Occipital lobe (tissue), 3 donors: ENCODE measurements at places on chromosomes 6 and 20. TPM values are rescaled to one million over a fixed set of nuclear protein-coding genes. Genes with fewer than 3 reads are reported as not detected.

The IL17A gene
- not detected for total RNA-seq

The EYA2 gene
- total RNA-seq = 0.94 TPM

The BMP6 gene
- 6.9 TPM for total RNA-seq

The RAB32 gene
- total RNA-seq = 10.0 TPM

GRCh38 chr6:137982418-137983189, 115.5 kb downstream of the TNFAIP3 start:
- DNase-seq = no peak

DNA sequence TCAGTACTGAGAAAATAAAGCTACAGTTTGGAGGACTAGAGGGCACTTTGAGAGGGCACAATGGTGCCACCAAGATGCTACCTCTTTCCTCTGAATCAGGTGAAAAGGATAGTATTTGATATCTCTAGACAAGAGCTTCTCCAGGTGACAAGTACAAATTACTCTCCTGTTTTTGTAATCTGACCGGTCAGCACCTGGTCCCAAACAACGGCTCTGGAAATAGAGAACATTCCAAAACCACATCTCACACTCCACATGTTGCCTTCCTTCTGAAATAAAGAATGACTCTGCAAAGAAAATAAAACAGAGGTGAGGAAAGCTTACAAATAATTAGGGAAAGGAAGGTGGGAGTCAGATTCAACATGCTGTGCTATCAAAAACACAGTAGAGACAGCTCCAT, 51.3 kb upstream of the CITED2 start:
- DNase-seq = no peak

DNA sequence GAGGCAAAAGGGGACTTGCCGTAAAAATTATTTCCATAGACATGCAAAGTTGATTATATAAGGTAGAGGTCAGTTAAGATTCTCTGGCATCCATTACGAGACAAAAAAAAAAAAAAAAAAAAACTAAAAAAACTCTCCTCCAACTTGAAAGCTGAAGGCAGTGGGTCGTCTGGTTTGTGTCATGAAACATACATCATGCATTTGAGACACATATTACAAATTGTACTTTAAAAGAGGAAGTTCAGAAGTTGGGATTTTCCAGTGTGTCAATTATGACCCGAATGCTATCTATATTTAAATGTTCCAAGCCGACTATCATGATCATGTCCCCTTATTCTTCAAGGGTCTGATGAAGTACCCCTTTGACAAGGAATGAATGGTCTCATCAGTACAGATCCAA, 125.1 kb downstream of the ZNF217 start:
- no peak for DNase-seq

GRCh38 chr6:36751091-36751490, 53.5 kb downstream of the RAB44 start:
- no peak for DNase-seq

GRCh38 chr20:47038566-47039560, 144.2 kb downstream of the EYA2 start:
- DNase-seq = no peak

DNA sequence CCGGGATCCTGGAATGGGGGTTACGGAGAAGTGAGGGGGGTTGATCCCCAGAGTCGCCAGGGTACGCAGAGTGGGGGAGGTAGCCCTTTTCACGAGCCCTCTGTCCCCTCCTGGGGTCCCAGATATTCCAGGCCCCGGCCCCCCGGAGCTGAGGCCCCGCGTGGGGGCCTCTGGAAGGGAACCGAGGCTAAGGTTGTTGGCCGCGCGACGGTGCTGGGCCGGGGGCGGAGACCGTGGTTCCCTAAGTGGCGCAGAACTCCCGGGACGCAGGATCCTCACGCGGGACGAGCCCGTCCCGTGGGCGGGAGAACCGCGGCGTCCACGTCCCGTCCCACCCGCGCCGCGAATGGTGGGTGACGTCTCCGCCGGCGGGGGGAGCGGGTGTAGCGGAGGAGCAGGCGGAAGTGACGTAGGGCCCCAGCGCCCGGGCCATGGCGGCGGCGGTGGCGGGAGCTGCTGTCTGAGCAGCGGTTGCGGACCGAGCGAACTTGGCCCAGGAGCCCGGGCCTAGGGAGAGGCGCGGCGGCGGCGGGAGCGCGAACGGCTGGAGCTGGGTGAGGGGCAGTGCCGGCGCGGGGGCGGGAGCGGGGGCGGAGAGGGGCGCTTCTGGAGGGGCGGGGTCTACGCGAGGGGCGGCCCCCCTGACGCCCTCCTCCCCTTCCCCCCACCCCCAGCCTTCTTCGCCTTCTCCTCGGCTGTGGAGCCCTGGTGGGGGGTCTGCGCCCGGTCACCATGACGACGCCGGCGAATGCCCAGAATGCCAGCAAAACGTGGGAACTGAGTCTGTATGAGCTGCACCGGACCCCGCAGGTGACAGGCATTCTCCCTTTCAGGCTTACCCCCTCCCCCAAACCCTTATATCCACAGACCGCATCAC, at the start of gene RING1:
RING1 (plus strand) TSS at position 410 of the 877 bp plus-strand sequence; CDS start at position 733, 323 bp downstream.
- DNase-seq = peak; percentile 79

GRCh38 chr6:156857573-156857972, 80.4 kb downstream of the ARID1B start:
- no peak for DNase-seq

GRCh38 chr20:32204205-32205109, 3.1 kb downstream of the PLAGL2 start:
- peak; percentile 28 for DNase-seq

DNA sequence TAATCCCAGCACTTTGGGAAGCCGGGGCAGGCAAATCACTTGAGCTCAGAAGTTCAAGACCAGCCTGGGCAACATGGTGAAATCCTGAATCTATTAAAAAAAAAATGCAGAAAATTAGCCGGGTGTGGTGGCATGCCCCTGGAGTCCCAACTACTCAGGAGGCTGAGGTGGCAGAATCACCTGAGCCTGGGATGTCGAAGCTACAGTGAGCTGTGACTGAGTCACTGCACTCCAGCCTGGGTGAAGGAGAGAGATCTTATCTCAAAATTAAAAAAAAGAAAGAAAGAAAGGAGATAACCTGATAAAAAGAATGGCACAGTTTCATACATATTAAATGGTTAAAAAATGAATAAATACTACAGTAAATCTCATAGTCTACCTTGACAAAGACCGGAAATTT, 123.6 kb upstream of the TNFAIP3 start:
- DNase-seq = no peak

- no peak for DNase-seq
Observed at GRCh38 chr6:72861935-72862432, 240.1 kb downstream of the KCNQ5 start.

DNA sequence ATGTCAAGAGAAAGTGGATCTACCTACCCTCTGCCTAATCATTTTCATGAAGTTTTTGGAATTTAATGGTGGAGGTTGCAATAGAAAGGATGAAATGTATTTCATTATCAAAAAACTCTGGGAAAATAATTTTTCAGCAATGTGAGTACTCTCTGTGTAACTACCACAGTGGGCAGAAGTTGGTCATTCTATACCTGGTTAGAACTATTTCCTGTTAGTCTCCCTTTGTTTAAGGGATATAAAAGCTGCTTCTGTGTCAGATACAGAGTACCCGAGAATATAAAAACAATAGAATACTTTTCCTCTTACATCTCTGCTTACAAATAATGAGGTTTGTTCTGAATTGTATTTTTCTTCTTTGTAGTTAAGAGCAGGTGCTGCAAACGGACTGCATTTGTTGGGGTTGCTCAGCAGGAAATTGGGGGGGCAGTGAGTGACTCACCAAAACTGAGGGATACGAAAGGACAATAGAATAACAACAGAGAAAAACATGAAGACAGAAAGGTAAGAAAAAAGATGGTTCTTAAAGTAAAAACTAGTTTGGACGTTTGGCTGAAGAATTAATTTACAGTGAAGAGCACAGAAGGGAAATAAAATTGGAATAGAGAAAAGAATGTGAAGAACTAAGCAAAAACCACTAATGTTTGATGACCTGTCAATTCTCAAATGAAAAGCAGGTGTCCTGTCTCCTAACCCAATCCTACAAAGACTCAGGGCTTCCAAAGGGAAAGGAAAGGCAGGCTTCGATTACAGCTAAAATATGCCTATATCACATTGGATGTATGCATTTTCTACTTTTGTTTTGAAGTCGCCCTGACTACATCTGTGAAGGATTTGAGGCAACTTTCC, 703.1 kb downstream of the RFPL4B start:
- DNase-seq = no peak
